ENCODE measurements at places on chromosomes 1 and 21.

- DNase-seq, result no peak
Measured at GRCh38 chr1:176692988-176693696, 230.2 kb downstream of the PAPPA2 start.

GRCh38 chr1:203077956-203078355 lies 7.9 kb downstream of the MYOG start:
- DNase-seq, result no peak

DNA sequence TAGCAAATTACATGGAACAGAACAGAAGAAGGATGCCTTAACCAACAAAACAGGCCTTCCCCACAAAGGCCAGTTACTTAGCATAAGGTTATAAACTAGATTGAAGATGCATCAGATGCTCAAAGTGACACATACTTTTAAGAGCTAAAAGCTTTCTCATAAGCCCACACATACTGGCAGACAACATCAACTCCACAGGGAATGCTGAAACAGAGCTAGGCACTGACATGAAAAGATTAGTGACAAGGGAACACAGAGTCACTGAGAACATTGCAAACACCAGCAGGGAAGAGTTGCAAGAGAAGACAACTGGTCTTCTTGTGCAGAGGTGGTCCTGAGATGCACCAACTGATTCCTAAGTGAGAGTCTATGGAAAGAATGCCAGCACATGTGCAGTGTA lies 6.9 kb downstream of the TTC13 start:
- no peak for DNase-seq

- DNase-seq, result no peak
Measured at GRCh38 chr21:33974513-33975468, 59.2 kb upstream of the ATP5PO start.

DNA sequence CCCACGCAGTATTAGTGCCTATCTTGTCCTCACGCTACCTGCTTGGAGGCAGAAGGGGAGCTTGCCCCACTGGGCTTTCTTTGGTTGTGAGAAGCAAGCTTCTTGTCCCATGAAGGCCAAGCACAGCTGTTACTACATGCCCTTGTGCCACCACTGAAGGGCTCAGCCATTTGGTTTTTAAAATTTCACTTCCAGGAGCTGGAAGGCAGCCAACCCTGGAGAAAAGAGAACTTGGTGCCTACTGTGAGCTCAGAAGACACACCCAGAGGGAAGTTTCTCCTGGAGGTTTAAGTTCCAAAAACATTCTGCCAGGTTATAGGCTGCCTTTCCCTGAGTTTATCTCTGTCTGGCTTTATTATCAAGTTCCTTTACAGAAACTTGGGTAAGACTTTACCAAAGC lies 187.4 kb downstream of the SLC35F3 start:
- peak; percentile 16 for DNase-seq

GRCh38 chr1:219563568-219563967 lies 49.3 kb downstream of the ZC3H11B start:
- no peak for DNase-seq

DNA sequence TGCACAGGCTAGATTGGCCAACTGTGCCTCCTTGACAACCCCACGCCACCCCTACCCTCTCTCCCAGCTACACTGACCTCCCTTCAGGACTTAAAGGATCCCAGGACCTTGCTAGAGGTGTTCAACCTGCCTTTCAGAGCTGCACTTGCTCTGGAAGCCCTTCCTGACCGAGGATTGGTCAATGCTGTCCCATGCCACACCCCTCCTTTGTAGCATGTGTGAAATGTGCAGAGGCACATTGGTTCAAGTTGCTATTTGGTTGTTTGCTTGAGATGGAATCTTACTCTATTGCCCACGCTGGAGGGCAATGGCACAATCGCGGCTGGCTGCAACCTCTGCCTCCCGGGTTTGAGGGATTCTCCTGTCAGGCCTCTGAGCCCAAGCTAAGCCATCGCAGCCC lies 21.8 kb downstream of the ACTA1 start:
- DNase-seq, result no peak

GRCh38 chr1:183238071-183238470 lies 52.0 kb downstream of the LAMC2 start:
- DNase-seq, result peak; percentile 25

- DNase-seq, result no peak
Measured at GRCh38 chr1:180954801-180955165, 42.1 kb downstream of the KIAA1614 start.

GRCh38 chr21:23690316-23690715 lies 1917.0 kb downstream of the MRPL39 start:
- no peak for DNase-seq

GRCh38 chr1:89847191-89847729 lies 26.4 kb downstream of the LRRC8D start:
- DNase-seq, result peak; percentile 40

DNA sequence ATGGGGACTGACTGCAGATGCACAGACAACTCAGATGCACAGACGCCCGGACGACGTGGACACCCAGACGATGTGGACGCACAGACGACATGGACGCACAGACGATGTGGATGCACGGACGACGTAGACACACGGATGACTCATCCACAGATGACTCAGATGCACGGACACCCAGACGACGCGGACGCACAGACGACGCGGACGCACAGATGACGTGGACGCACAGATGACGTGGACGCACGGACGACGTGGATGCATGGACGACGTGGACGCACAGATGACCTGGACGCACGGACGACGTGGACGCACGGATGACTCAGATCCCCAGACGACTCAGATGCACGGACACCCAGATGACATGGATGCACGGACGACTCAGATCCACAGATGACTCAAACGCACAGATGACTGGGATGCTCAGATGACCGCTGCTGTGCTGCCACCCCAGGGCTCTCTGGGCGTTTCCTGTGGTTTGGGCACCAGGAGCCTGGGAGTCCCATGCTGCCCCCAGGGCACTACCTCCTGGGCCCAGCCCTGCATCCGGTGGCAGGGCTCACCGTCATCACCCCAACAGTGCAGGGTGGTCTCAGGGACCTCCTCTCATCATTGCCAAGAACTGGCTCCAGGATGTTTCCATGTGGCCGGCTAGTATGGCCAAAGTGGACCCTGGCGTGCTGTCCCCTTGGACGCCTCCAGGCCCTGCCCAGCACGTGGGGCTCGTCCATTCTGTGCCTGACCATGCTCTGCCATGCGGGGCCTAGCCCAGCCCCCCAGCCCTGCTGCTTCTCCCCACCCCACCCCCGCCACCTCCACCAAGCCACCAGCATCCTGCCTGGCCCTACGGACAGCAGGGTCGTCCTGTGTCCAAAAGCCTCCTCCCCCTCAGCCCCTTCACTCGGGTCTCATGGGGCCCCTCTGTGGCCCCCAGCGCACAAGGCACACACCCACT lies 14.0 kb downstream of the FAAP20 start:
- peak; percentile 3 for DNase-seq

DNA sequence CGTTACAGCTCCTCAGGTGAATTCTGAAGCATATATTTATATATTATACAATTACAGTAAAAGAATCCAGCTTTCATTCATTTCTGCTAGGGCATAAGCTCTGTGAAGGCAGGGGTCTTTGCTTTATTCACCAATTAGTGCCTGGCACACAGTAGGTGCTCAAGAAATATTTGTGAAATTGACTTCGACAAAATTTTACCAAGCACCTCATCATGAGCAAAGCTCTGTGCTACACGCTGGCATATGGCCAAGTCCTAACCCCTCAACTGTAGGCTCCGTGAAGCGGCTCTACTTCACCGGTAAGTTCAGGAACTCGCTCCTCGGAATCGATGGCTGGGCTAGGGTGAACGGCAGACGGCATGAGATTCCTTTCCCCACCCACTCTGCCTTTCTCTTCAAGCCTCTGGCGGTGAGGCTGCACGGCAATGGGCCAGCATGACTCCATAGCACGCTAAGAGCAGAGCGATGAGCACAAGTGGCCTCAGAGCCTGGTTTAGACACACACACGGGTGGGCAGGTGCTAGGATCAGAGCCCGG lies 8.7 kb downstream of the C1orf174 start:
- no peak for DNase-seq

GRCh38 chr1:52669696-52670095 lies 28.5 kb downstream of the COA7 start:
- DNase-seq, result no peak

DNA sequence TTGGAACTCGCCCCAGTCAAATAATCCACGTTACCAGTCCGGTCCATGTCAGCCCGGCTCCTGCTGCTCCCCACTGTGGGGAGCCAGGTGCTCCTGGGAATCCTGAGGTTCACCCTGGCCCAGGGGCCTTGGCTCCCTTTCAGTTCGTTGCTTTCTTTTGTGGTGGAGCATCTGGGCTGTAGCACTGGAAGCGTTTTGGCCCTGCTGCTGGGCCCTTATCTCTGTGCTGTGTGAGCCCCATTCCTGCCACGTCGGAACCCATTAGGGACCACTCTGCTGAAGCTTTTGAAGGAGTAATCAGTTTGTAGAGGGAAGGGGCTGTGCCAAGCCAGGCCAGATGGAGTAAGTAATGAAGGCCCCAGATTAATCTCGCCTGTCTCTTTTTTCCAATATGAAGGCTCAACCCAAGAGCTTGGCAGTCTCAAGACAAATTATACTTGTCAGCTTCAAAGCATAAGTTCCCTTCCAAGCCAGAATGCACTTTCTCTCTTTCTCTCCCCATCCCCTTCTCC lies 82.3 kb downstream of the PGM1 start:
- DNase-seq, result no peak

DNA sequence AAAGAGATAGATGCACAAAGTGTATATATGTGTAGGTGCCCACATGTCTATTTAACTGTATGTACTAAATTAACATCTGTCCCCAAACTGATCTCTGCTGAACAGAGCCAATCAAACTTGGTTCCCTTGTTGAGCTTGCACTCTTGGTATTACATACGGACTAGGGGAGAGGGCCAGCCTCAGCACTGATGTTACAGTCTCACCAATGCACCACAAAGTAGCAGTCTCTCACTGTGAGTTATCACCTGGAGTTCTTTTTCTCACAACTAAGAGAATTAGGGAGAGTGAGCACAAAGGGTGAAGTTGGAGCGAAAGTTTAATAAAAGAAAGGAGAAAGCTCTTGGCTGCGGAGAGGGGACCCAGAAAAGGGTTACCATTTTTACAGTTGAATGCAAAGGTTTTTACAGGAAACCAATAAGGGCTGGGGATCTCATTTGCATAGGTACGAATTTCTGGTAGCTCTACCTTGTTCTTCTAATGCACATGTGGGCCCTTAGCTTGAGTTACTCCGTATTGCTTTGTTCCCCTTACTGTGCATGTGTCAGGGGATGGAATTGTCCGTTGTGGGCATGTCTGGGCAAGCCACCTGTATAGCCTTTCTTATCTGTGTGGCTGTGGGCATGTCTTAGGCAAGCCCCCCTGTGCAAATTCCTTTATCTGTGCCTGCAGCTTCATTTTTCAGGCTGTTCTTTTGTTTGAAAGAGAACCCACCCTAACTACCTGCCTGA lies 13.3 kb upstream of the CHI3L2 start:
- no peak for DNase-seq

- DNase-seq, result no peak
Measured at GRCh38 chr1:31943546-31944184, 5.5 kb upstream of the PTP4A2 start.

- DNase-seq, result no peak
Measured at GRCh38 chr1:172926070-172926469, 124.7 kb downstream of the TNFSF18 start.

GRCh38 chr1:228197555-228198147 lies 10.2 kb upstream of the OBSCN start:
- DNase-seq, result no peak

GRCh38 chr1:13517193-13517812 lies 3.5 kb upstream of the LRRC38 start:
- DNase-seq, result peak; percentile 28

DNA sequence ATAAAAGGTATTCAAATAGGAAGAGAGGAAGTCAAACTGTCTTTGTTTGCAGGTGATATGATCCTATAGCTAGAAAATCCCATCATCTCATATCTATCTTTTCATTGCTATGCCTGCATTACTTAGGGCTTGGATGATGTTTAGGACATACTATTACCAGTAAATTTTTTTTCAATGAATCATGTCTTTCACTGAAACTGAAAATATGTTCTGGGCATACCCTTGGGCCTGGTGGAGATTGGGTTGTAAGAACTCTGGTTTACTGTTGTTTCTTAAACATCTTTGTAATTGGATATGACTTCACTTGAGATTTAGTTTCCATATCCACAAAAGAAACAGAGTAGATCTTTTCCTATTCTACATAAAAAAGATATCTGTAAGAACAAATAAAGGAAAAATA lies 502.2 kb upstream of the PRMT6 start:
- DNase-seq, result no peak

GRCh38 chr21:15003463-15004135 lies 61.2 kb downstream of the NRIP1 start:
- no peak for DNase-seq

DNA sequence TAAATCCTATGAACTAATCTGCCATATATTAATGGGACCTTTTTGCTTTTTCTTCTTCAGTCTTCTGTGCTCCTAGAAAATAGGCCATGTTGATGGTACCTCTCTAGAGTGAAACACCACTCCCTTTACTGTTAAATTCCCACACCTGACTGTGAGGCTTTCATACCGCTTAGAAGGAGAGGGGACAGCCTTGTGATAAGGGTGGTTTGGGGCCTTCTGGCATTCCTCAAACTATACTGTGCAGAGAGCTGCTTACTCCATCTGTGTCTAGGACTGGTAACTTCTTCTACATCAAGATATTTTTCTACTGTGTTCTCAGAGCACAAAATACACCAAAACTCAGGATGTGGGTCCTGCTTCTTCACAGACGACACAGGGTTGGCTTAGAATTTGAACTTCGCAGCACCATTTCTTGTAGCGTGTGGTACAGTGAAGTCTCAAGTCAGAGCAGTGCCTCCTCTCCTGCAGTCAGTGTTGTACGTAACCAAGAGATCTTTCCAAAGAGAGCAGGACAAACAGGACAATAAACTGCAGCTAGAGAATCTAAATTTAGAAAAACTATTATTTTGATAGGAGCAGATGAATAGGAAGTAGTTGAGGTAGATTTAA lies 43.8 kb downstream of the MACO1 start:
- no peak for DNase-seq

DNA sequence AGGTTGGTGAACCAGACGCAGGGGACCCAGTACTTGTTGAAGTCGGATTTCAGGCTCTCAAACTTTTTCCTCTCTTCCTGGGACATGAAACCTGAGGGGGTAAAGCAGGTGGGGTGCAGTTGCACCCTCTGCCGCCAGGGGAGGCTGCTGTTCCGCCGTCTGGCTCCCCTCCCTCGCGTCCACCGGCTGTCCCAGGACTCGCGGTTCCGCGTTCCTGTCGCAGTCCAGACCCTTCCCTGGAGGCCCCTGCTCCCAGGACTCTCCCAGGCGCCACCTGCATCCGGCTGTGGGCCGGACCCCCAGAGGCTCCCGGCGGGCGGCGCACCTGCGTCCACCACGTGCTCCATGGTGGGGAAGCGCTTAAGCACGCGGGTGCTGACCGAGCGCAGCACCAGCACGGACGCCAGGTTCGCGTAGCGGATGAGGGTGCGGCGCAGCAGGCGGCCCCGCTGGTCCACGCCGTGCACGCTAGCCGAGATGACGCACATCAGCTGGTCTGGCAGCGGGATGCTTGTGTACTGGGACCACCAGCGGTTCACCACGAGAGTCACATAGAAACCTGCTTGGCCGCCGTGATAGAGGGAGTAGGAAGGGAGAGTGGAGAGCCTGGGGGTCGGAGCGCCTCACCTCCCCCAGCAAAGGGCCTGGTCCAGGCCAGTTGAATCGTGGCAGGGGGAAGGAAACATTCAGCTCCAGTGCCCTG lies 1.7 kb downstream of the BEST4 start:
- DNase-seq, result peak; percentile 38

- no peak for DNase-seq
Measured at GRCh38 chr1:239819096-239819495, 272.6 kb upstream of the FMN2 start.

- no peak for DNase-seq
Measured at GRCh38 chr1:65992165-65992821, 199.6 kb downstream of the PDE4B start.

- DNase-seq, result no peak
Measured at GRCh38 chr1:244857761-244858160, 6.6 kb downstream of the HNRNPU start.

- no peak for DNase-seq
Measured at GRCh38 chr1:59039551-59039950, 255.7 kb upstream of the JUN start.

Data from inflammatory macrophage treated with lipopolysaccharide for 4 hours (primary cell).